Activated CD4-positive, alpha-beta T cell treated with anti-CD3 and anti-CD28 coated beads, Interleukin-2, amount 10 ng/mL, durations not matched to agents 7 days and 5 days (primary cell): ENCODE measurements at places on chromosomes 13 and 19.

- no peak for DNase-seq
These were observed 19.8 kb upstream of the ACP7 start for GRCh38 chr19:39064405-39064804.

GRCh38 chr13:90414691-90415596, 932.5 kb upstream of the MIR17HG start:
- no peak for DNase-seq

GRCh38 chr13:73065665-73066340, 7.0 kb downstream of the KLF5 start:
- DNase-seq = no peak

GRCh38 chr13:34900288-34900739, 41.8 kb upstream of the NBEA start:
- DNase-seq = no peak

DNA sequence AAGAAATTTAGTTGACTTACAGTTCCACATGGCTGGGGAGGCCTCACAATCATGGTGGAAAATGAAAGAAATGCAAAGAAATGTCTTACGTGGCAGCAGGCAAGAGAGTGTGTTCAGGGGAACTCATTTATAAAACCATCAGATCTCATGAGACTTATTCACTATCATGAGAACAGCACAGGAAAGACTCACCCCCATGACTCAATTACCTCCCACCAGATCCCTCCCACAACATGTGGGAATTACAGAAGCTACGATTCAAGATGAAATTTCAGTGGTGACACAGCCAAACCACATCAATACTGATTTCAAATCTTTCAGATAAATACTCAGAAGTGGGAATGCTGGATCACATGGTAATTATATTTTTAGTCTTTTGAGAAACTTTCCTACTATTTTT, 1357.9 kb downstream of the SLITRK5 start:
- no peak for DNase-seq
